ENCODE measurements at places on chromosomes 11 and 22.

GRCh38 chr11:19652623-19653375, 59.8 kb upstream of the NAV2 start:
- DNase-seq: no peak

- DNase-seq: no peak
These were observed 30.8 kb downstream of the CD44 start for GRCh38 chr11:35169754-35170153.

DNA sequence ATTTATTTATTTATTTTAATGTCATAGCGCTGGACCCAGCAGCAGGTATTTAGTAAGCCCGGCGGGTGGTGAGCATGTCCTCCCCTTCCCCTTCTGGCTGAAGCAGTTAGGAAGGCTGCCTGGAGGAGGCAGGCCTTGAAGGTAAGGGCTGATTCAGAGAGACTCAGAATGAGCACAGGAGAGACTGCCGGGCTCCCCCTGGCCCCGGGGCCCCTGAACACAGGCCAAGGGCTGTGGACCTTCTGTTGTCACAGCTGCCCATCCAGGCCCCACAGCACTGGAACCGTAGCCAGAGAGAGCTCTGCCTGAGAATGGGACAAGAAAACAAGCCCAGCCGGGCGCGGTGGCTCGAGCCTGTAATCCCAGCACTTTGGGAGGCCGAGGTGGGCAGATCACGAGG, 52.8 kb downstream of the KCNJ4 start:
- DNase-seq: no peak

DNA sequence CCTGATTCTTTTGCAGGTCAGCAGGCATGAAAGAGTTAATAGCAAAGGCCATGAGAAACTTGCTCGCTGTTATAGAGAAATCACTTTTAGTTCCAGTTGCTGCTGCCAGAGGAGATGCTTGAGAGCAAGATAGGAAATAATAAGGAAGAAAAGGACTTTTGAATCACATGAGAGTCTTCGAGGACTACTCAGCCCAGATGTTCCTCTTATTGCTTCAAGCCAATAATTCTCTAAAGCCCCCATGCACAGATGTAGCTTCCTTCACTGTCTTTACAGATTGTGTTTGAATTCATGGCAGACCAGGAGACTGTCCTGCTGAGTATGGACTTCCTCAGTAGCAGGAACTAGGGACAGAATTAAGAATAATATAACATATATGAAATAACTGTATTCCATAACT, 50.1 kb upstream of the OLFML1 start:
- no peak for DNase-seq

DNA sequence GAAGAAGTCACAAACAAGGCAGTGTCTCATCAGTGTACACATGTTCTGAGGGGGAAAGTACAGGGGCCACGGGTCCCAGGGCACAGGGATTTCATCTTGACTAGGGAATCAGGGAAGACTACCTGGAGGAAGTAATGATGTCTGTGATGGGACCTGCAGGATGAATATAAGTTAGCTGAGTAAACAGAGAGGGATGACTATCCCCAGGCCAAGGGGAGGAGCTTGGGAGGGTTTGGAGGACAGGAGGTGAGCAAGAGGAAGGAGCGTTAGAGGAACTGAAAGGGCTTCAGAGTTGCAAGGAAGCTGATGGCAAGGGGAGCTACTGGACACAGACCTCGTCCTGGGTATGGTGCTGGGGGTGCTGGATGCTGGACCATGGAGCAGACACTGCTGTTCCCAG, 56.4 kb downstream of the TRAF6 start:
- DNase-seq: no peak

- DNase-seq: no peak
These were observed 2.0 kb downstream of the PDGFD start for GRCh38 chr11:104161751-104162450.

- DNase-seq: no peak
These were observed 28.4 kb upstream of the RFPL3 start for GRCh38 chr22:32329202-32329645.

DNA sequence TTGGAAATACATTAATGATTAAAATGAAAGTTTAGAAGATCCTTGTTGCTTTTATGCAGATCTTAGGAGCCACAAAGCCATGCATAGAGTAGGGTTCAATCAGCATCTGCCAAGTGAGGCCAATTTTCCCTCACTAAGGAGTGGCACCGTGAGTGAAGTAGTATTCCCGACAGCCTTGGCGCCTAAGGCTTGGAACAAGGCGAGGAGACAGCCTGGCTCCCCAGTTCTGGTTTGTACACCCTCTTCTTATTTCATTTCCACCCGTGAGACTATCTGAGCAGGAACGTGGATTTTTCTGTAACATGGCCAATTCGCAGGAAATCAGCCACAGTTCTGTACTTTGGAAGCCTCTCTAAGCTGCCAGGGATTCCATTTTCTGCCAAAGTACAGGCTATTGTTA, 22.6 kb downstream of the FADS2 start:
- DNase-seq: no peak

GRCh38 chr11:128492461-128492860, 94.9 kb downstream of the ETS1 start:
- DNase-seq: no peak

- DNase-seq: no peak
These were observed 6.4 kb downstream of the RTN4RL2 start for GRCh38 chr11:57466680-57467079.

- no peak for DNase-seq
These were observed 2.9 kb upstream of the FZD4 start for GRCh38 chr11:86957976-86958646.

DNA sequence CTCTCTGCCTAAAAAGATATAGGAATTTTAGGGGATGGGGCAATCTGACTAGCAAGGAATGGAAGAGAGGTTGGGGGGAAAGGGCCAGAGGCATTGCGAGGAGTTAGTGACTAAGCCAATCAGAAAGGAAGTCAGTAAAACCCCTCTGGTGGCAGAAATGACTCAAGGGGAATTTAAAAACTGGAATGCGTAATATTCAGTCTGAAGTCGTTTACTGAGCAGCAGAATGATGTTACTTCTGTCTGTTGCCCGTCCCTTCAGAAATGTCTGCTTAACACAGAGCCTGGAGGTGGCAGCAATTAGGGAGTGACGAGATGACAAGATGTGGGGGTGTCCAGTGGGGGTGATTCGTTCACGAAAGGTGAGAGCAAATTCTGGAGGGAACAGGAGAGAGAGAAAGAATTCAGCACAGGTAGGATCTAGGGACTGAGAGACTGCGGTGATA, 107.7 kb upstream of the CLMP start:
- no peak for DNase-seq

- DNase-seq: no peak
These were observed 79.7 kb downstream of the KIRREL3 start for GRCh38 chr11:126920833-126921232.

DNA sequence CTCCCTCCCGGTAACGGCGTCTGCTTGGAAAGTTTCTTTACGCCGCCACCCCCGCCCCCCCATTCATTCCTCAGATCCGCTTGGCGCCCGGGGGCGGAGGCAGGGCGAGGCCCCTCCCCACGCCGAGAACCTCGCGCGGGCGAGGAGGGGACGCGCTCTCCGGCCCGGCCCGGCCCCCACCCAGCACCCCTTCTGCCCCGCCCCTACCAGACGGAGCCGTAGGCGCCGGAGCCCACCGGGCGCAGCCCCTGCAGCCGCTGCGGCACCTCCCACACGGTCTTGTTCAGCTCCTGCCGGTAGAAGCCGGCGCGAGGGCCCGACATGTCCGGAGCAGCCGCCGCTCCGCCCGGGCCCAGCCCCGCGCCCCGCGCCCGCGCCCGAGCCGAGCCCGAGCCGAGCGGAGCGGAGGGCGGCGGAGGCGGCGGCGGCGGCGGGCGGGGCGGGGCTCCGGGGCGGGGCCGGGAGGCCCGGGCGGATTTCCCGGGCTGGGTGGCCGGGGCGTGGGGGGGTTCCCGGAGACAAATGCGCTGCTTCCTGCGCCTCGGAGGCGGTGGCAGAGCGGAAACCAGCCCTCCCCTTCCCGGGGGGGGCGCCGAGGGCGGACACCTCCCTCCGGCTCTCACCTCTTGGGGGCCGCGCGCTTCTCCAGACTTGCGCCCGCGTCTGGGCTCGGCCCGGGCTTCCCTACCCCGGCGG, at the start of gene MAPK11:
Gene MAPK11, minus strand, starts transcription at position 411 of the 696 bp plus-strand sequence. Its CDS starts 88 bp downstream, at position 323.
- no peak for DNase-seq

DNA sequence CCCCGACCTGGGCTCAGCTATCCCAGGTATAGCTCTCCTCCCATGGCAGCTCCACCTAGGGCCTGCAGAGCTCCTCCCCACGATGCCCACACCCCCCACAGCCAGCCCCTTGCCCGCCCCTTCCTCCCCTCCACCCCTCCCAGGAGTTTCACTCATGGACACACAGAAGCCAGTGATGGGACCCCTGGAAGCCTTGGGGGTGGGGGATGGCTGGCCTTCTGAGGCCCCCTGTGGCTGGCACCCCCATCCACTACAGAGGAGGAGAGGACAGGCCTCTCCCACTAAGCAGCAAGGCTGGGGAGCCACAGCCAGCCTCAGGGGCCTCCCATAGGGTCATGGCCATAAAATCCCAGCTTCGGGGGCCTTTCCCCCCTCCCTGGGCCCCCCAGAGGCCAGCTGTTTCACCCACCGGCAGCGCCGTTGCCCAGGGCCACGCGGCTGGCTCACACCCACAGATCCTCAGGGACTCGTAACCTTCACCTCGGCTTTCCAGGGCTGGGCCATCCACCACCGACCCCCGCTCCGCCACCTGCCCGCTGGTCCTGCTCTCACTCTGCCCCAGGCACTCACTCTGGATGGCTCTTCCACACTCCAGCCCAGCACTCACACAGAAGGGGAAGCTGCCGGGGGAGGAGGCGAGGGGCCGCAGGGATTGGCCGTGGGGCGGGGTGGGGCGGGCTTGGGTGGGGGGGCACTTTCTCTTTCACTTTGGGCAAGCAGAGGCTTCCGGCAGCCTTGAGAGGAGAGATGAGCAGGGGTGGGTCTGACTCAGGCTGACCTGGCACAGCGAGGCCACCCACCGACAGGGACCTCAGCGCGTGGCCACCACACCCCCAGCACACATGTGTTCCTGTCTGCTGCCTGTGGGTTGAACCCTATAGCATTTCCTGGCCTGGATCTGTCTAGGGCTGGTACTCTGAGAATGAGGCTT, 2.2 kb downstream of the SLC25A22 start:
- DNase-seq: peak; percentile 63

DNA sequence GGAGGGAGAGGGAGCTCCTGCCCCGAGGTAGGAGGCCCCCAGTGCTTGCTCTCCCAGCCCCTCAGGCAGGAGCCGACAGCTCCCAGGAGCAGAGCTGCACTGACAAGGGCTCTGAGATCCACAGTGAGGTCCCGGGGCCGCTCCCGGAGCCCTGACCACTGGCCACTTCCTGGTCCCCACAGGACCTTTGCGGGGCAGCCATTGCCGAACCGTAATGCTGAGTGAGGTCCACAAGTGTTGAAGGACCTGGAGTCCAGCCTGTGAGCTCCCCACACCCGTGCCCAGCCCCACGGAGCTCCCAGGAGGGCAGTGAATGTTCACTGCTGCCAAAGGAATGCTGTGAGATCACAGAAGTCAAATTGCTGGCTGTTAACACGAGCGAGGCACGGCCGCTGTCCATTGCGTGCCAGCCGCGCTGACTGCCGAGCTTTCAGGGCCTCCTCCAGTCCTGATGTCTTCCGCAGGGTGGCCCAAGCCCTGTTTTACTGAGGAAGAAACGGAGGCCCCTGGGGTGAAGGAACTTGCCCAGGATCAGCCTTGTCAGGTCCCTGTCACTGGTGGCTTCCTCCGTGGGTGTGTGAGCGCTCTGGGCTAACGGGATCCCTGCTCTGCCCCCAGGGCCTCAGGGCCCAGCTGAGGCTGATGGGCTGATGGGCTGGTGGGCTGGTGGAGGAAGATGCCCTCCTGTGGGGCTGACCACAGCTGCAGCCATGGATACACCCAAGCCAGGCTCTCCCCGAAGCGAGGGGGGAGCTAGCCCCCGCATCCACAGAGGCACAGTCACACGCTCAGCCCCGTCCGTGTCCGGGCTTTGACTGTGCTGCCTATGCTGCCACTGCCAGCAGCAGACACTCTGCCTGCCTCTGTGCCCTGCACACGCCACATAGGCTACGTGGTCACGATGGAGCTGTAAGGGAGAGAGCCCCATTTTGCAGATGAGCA, 70.8 kb downstream of the WNT7B start:
- DNase-seq: no peak

- no peak for DNase-seq
These were observed 29.0 kb downstream of the AGBL2 start for GRCh38 chr11:47686151-47686550.

DNA sequence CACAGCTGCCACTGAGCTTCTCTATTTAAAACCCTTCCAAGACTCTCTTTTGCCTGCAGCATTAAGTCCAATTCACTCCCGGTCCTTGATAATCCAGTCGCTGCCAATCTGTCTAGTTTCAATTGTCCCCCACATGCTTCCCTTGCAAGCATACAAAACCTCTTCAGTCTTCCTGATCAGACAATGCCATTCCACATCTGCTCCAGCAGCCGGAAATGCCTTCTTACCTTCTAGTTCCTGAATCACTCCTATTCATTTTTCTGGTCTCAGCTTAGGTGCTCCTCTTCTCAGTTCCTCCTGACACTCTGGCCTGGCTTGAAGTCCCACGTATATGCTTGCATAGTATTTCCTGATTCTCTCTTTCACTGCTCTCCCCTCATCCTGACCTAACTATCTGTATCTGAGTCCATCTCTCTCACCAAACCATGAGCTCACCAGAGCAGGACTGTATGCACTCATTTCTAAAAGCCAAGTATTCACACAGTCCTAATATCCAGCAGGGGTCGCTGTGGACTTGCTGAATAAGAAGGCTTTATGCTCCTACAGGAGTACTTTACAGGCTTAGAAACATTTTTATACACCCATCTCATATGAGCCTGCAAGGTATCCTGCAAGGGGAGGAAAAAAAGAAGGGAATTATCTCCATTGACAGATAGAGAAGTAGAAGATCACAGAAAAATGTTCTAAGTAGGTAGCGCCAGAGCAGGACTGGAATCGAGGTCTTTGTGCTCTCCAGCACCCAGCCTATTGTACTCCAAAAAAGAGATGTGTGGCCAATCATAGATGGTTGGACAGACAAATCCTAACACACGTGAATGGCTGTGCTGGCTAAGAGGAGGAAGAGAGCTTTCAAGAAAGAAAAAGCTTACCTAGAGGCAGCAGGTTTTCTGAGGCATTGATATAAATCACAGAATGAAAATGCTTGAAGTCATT, 19.2 kb downstream of the XRRA1 start:
- peak; percentile 87 for DNase-seq

GRCh38 chr11:73907191-73907590, 30.4 kb downstream of the PAAF1 start:
- DNase-seq: peak; percentile 66

GRCh38 chr11:2466869-2467694, 22.3 kb downstream of the KCNQ1 start:
- DNase-seq: no peak
